ENCODE measurements at places on chromosomes 16 and 17.

- DNase-seq, result no peak
These were observed 1.5 kb downstream of the IRX5 start for GRCh38 chr16:54932021-54932660.

DNA sequence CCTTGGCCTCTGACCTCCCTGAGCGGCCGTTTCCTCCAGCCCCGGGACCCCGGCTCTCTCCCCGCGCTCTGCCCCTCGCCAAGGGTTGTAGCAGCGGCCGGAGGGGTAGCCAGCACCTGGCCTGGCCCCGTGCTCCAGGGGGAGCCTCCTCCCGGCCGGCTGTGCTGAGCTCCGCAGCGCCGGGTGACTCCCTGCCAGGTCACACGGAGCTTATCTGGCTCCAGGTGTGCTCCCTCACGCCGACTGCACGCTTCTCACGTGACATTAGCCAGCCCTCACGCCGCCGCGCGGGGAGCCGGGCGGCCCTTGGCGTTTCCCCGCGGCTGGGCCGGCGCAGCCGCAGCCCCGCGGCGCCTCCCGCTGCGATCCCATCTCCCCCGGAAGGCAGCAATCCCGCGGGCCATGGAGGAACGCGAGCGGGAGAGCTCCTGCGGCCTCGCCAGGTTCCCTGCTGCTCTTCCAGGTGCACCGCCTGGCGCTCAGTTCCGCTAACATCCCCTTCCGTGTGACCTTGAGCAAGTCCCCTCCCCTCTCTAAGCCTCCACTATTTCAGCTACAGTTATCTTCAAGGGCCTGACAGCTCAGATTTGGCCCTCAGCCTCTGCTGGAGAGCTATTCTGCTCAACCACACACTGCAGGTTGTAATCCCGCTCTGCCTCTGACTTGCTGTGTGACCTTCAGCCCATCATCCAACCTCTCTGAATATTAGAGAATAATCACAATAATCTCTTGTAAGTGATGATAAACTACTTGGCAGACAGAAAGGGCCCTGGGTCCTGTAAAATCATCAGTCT lies 3.4 kb downstream of the MYO18A start:
- DNase-seq, result no peak

DNA sequence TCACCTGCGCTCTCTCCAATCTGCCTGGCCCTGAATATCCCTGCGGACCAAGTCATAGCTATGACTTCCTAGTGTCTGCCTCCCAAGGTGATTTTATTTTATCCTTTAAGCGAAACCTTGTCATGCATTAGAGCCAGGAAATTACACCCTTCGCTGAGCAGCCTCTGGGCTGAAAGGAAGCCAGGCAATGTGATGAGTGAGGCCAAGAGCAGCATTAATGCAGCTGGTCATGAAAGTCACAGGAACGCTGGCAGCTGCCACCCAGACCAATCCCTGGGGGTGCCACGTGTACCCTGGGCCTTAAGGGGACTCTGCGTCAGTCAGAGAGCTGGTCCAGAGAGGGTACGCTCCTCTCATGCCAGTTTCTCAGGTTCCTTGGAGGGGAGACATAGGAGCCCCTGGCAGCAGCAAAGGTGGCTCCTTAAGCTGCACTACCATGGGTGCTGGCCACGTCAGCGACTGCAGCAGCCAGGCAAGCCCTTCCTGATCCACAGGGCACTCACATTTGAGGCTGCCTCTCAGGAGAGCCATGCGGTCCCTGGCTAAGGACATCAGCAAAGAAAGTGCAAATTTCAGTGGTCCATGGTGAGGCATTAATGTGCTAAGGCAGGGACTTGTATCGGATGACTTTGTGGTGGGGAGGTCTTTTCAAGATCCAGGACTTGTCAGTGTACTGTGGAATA lies 42.7 kb upstream of the WSCD1 start:
- DNase-seq, result no peak

- DNase-seq, result no peak
These were observed 119.5 kb upstream of the SHISA6 start for GRCh38 chr17:11121341-11121985.

- DNase-seq, result no peak
These were observed 102.6 kb upstream of the HS3ST3A1 start for GRCh38 chr17:13704333-13704732.

DNA sequence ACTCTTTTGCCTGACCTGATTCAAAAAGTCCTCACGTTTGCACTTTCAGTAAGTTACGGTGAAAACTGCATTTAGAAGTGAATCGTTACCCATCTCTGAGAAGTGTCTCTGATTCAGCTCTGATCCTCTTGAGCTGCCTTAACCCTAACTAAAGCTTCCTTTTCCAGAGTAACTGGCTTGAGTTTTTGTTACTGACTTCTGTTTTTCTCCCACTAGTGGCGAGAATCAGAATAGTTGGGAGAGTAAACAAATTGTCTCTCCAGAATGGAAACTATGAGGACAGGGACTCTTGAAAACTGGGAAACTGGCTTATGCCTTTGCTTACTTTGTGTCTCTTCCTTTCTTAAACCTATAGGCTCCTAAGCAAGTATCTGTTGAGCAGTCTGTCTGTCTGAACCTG lies 31.3 kb upstream of the KPNB1 start:
- no peak for DNase-seq
